ENCODE measurements at places on chromosomes 4 and X. TPM values are rescaled to one million over a fixed set of nuclear protein-coding genes. Genes with fewer than 3 reads are reported as not detected.

DNA sequence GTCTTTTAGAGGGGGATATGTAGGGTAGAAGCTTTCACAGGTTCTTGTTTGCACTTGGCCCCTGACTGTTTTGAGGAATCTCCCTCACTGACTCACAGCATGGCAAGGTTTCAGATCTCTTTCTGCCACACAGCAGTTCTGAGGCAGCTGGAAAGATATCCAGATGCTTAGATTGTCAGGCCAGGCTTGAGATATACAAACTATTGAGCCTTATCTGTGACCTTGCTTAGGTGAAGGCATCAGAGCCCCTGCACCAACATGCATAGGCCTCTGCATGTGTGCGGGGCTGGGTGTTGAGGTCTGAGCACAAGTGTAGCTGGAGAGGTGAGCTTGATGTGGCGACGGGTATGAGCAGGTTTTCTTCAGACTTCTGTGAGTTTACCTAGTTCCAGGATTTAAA, 80.9 kb upstream of the MSANTD1 start:
- no peak for DNase-seq

RHOXF1 gene
- not detected for total RNA-seq

PCDH18 gene
- 4.9 TPM for total RNA-seq

GRCh38 chr4:1090036-1090435, 23.3 kb downstream of the RNF212 start:
- DNase-seq: no peak

- no peak for DNase-seq
Measured at GRCh38 chr4:109608879-109609278, 48.8 kb downstream of the MCUB start.

GRCh38 chr4:10366628-10367027, 90.6 kb downstream of the ZNF518B start:
- no peak for DNase-seq

DNA sequence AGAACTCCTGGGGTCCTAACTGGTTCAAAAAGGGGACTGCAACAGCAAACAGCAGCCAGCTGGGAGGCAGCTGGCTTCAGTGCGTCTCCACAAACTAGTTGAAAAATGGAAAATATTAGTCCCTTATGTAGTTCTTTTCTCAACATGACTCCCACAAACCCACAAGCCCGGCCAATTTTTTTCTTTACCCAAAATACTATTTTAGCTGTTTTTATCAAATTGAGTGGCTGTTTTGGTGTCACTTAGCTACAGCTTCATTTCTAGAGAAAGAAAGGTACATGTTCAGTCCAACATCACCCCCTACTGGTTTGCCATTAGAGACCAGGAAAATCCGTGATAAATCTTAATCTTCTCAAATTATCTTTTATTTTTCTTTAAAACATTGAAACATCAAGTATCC, 97.2 kb downstream of the GUCY2F start:
- no peak for DNase-seq

- DNase-seq: no peak
Measured at GRCh38 chr4:107115185-107115847, 79.2 kb upstream of the DKK2 start.

MUC7 gene
- not detected for total RNA-seq

DNA sequence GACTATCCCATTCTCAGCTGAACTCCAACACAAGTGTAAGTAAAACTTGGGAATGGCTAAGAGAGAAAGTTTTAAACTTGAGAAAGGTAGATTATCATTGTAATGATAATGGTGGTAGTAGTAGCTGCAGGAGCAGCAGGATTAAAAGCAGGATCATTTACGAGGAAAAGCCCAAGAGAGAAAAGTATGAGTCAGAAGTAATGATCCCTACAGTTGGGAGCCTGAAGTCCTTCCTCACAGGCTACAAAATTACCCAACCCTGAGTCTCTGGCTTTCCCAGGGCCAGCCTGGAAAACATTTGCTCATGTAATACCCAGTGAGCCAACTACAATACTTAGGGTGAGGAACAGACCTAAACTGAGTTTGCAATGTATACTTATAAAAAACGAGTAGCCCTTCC, 4.4 kb upstream of the PRDM8 start:
- DNase-seq: no peak

SLC26A1 gene
- total RNA-seq: 0.22 TPM

DNA sequence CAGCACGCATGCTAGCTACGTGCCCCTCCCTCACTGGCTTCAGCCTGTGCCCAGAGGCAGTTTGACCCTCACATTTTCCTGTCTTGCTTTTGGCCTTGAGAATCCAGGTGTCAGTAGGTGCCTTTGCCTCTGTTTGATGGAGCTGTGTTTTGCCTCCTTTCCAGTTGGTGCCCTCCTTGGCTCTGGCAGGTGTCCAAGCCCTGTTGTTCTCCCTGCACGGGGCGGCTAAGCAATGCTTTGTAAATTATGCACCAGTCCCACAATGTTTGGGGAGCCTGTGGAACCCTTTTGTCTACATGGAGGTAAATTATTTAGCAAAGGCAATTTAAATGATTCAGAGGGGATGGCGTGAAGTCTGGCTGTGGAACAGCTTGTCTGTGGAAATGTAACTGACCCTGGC, 202.9 kb upstream of the BOD1L1 start:
- DNase-seq: no peak

PRR32 gene
- total RNA-seq: 0.89 TPM
